GM12864 (cell line): ENCODE measurements at places on chromosomes 16 and 17.

DNA sequence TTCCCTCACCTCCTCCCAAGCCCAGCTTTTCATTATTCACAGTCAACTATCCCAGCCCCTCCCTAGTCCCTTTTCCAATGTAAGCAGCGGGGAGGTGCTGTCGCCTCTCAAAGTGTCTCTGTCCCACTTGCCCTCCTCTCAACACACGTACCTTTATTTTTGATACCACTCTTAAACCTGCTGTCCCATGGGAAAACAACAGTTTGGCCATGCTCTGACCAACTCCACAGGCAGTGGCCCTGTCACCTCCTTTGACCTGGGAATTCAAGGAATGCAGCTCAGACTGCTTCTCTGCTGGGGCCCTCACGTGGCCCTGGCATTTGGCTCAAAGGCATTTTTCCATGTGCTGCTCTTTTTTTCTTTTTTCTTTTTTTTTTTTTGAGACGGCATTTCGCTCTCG is 4.2 kb downstream of the LYRM9 start:
- no peak for DNase-seq

GRCh38 chr16:70432356-70432722 is 6.6 kb downstream of the ST3GAL2 start:
- no peak for DNase-seq

DNA sequence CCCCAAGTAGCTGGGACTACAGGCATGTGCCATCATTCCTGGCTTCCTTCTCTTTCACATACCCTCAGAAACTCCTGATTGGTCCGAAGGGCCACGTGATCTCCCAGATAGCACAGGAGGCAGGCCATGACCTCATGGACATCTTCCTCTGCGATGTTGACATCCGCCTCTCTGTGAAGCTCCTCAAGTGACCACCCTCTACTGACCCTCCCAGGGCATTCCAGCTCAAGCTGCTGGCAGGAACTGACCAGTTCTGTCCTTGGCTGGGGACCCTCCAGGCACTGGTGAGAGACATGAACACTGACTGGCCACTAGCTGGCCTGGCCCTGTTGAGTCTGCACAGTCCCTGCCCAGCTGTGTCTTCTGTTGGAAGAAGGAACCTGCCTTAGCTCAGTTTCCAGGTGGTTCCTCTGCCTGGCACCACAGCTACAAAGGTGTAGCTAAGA is 5.6 kb downstream of the ERAL1 start:
- DNase-seq, result no peak

GRCh38 chr16:84370723-84371552 is 2.6 kb downstream of the ATP2C2 start:
- DNase-seq, result no peak

GRCh38 chr17:76623271-76624146 is 20.0 kb downstream of the ST6GALNAC1 start:
- peak; percentile 13 for DNase-seq

- DNase-seq, result no peak
These were observed 32.1 kb upstream of the CDC42EP4 start for GRCh38 chr17:73343739-73344454.

- no peak for DNase-seq
These were observed 49.3 kb upstream of the BCO1 start for GRCh38 chr16:81189100-81189664.

- DNase-seq, result no peak
These were observed 152.6 kb downstream of the CYB561 start for GRCh38 chr17:63293323-63294075.

GRCh38 chr17:60832151-60832585 is 154.5 kb downstream of the BCAS3 start:
- no peak for DNase-seq

GRCh38 chr16:80824623-80825364 is 20.4 kb upstream of the CDYL2 start:
- DNase-seq, result peak; percentile 41

- DNase-seq, result no peak
These were observed 75.8 kb upstream of the CBX4 start for GRCh38 chr17:79914813-79915740.

DNA sequence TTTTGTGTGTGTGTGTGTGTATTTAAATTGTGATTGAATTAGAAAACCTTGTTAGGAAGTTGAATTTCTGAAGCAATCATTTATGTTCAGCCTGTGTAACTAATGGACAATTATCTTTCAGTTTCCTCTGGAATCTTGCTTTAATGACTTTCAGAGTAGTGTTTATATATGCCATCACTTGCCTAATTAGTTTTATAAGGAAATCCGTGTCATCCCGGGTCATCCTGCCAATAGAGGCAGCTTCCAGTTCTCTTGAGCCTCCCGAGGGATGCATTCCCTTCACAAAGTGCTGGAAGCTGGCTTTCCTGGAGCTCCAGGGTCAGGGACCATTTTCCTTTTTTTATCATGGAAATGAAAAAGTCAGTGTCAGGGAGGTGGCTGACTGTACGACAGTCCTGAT is 42.9 kb downstream of the PRKCA start:
- no peak for DNase-seq

DNA sequence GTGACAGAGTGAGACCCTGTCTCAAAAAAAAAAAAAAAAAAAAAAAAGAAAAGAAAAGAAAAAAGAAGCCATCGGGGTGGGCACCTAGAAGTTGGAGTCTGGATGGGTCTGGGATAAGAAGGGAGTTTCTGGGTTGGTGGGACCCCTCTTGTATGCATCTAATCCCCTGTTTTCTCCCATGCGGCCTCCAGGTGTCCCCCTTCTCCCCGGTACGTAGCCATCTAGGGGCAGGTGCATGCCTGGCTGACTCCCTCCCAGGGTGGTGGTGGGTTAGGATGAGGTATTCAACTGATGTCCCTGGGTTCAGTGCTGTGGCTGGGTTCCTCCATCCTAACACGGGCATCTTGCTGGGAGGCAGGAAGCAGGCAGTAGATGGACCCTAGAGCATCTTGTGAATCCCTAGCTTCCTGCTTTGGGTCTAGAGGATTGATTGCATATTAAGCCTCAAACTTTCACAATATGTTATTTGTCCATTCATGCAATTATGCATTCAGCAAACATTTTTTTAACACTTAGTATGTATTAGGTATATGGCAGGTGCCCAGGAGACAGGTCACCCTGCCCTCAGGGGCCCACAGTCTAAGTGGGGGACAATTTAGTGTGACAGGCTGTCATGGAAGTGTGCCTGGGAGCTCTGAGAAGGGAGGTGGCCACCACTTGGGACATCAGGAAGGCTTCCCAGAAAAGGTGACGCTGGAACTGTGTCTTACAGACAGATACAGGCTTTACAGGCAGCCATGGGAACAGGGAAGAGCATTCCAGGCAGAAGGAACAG is 13.1 kb downstream of the FMNL1 start:
- DNase-seq, result no peak

DNA sequence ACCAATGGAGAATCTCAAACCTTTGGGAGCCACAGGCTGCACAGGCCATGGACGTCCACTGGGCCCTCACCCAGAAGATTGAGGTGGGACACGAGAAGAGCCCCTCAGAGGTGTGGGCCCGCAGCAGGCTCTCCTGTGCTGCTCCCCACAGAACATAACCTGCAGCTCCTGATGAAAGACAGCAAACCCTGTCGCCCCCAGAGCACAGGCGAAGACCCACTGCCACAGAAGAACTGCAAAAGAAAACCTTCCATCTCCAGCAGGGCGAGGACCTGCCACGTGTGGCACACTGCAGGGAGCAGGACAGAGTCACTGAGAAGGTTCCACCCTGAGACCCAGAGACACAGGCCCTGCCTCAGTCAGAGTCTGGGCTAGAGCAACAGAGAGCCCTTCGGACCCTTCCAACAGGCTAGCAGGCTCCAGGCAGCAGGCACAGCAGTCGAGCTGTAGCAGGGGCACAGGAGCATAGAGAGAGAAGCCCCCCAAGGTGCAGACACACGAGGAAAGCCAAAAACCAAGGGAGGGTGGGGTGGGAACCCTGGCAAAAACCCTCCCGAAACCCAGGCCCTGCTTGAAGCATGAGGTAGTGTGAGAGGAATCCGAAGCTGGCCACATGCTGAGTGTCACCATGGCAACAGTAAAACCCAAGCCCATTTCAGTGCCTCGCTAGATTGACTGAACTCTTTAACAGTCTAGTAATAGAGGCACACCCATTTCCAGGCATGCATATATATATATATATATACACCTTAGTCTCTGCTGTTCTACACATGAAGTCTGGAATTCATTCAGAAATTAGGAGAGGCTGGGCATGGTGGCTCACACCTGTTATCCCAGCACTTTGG is 60.0 kb upstream of the CHMP6 start:
- no peak for DNase-seq

DNA sequence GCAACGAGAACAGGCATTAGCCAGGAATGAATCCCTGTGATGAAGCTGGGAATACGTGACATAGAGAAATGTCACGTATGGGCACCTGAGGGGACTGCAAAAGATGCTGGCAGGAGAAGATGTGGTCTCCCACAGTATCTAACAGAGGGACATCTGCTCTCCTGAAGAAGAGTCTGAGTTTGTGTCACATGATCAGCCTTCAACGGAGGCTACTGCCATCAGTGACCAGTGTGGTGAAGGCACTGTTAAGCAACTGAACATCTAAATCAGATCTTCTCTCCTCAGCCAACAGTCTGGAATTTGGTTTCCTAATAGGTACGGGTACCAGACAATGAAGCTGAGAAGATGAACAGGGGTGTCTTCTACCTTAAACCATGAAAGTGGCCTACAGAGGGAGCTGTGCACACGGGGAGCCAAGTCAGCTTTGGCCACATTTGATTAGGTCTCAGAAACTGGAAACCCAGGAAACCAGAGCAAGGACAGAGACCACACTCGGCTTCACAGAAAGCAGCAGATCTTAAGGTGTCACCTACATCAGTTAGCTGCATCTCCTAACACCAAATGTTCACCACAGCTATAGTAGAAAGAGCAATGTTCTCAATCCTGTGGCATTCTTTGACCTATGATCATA is 41.8 kb downstream of the BRD7 start:
- DNase-seq, result peak; percentile 49

DNA sequence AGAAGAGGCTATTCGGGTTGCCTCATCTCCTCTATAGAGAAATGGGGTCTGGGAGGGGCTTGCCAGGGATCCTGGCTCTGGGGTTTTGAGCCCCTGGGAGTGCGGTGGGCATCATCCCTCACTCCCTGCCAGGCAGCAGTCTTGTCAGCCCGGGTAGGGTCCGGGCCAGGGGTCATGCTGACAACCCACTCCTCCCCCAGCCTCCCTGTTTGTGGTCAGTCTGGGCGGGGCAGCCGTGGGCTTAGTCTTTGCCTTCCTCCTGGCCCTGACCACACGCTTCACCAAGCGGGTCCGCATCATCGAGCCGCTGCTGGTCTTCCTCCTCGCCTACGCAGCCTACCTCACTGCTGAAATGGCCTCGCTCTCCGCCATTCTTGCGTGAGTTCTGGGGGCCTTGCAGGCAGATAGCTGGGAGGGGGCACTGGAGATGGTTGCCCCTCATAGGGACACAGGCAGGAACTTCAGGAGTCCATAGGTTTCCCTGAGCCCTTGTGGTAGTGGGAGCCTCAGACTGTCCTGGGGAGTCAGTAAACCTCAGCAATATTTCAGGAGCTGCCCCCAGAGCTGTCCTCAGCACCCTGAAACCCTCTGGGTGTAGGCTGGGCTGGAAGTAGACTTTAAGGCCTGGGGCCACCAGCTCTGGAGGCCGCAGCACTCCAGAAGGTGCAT is 6.9 kb downstream of the SLC9A5 start:
- no peak for DNase-seq

DNA sequence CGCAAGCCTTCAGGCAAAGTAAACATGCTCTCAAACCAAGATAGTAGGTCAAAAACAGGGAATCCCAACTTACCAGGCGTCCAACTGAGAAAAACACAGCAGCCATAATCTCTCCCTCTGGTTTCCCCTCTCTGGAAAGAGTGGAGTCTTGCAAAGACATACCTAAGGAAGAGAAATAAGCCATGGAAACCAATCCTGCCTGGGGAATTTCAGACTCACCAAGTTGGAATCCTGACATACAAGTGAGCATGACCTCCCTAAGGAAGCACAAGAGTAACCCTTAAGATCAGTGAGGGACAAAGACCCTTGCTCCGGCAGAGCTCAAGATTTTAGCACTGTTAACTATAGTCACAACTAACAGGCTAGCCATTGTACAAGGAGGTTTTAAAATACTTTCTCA is 4.1 kb downstream of the ZNF624 start:
- DNase-seq, result no peak
